ENCODE measurements at places on chromosomes 5 and 9.

DNA sequence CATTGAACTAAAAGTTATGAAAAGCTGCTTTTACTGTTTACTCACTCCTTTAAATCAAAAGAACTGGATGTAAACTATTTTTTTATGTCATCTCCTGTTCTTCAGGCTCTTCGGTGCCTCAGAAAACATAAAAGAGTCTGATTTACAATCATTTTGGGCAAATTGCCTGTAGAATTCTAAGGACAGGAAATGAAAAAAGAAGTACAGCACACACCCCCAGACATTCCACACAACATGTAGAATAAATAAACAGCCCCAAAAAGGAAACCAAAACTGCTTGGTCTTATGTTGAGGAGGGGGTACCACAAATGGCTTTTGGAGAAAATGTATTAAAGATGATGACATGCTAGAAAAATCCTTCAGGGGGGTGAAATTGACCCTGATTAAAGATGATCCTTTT lies 57.2 kb downstream of the ITGA1 start:
- no peak for DNase-seq

DNA sequence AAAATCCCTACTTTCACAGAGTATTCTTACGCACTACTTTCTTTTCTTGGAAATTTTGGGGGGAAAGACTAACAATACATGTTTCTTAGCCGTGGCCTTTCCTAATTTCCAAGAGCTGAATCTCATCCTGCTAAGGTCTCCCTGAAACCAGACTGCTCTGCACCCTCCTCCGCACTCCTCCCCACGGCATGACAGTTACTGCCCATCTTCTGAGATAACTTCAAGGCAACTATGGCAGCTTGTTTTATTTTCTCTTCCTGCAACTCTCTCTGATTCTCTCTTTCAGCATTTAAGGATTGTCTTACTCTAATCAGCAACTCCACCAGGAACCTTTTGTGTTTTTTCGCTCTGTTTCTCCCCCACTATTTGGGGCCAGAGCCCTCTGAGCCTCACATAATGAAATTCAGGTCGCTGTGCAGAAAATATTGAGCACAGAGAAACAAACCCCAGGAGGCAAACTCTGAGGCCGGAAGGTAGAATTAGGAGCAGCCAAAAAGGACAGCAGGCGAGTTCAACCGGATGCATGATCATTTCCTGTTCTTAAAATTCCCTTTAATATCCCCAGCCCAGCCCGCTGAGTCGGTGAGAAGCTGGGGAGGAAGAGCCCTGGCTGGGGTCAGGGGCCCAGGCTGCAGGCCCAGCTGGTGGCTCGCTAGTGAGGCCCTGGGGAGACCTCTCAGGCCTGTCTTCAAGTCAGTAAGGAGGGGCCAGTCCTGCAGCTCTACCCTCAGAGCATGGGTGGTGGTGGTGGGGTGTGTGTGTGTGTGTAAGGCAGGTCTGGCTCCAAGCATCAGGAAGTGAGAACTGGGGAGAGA lies 213.6 kb upstream of the S1PR3 start:
- DNase-seq, result no peak

GRCh38 chr5:97425511-97425910 lies 242.5 kb upstream of the RIOK2 start:
- DNase-seq, result no peak

DNA sequence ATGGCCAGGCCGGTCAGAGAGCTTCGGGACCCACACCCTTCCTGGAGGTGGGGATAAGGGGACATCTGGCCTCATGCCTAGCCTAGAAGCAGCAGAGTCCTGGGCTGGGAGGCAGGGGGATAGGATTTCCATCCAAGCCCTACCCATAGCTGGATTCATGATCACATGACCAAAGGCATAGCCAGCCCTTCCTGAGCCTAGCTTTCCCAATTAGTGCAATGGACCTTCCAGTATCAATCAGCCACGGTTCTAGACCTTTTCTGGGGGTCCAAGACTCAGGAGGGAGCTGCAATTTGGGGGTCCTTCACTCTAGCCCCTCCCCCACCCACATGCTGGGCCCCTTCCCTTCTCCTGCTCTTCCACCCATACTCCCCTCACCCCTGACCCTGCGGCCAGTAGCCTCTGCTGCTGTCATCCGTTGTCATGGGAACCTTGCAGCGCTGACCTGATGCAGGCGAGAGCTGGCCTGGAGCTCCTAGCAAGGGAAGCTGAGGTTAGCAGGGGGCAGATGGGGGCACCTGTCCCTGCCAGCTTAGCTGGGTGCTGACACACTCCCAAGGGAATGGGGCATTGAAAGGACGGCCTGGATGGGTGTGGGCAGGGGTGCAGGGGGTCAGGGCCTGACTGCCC lies 44.6 kb downstream of the CXXC5 start:
- no peak for DNase-seq

GRCh38 chr5:132183723-132184122 lies 43.9 kb downstream of the P4HA2 start:
- DNase-seq, result no peak

GRCh38 chr5:74500110-74500917 lies 140.2 kb downstream of the ENC1 start:
- no peak for DNase-seq

DNA sequence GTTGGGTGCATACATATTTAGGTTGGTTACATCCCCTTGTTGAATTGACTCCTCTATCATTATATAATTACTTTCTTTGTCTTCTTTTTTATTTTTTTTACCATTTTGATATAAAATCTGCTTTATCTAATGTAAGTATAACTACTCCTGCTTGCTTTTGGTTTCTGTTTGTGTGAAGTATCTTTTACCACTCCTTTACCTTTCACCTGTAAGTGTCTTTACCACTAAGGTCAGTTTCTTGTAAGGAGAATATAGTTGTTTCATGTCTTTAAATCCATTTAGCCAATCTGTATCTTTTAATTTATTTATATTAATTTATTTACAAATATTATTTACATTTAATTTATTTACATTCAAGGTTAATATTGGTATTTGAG lies 33.0 kb downstream of the INSL4 start:
- DNase-seq, result no peak

DNA sequence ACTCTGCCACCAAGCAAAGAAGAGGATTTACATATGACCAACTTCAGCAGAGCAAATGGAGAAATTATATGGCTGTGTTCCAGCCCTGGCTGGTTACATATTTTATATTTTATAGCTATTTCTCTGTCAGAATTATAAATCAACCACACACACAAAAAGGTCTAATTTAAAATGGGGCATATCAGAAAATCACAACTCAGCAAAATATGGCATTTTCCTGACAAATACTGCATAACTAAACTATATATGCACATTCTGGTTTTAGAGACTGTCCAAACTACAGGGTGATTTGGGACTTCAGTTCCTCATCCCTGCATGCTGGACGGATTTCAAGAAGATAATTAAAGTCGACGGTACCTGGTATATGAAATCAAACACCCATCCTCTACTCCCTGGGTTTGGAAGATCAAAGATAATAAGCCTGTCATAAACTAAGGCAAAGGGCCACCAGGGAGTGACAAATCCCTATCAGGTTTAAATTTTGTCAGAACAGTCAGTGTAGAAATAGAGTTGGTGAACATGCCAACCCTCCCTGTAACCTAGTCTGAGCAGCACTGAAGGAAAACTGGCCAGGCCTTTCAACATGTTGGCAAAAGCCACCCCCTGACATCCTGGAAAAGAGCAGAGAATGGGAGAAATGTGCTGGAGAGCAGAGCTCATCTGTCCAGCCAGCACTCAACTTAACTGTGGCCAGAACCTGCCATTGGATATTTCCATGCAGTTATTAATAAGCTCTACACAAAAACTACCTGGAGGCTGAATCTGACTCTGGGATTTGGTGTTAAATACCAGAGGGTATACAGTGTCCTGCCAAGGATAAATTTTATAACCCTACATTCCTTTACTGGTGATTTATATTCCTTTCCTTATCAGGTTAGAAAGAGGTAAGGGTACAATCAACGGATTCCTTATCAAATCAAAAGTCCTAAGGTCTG lies 235.7 kb downstream of the ENC1 start:
- DNase-seq, result no peak

DNA sequence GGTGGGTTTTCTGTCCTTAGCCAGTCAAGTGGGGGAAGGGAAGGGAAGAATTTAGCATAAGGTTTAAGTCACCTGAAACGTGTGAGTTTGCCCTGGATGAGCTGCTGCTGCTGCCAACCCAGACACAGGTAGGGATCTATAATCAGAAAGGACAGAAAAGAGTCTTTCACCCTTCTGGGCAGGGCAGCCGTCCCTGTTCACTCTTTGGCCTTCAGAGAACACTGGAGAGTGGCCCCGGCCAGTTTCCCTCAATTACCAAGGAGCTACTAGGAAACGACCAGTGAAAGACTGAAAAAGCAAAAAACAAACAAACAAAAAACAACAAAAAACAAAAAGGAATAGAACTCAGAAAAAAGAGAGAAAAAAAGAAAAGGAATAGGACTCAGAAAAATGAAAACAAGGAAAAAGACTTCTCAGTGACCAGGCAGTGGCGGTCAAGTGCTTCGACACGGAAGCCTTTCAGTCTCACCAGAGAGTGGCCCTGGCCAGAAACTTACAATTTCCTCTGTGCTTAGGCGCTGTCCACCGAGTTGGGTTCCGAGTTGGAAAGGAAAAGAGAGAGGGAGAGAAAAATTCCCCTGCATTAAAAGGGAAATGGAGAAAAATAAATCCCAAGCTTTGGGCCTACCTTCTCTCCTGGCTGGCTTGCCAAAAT lies 2.5 kb upstream of the GM2A start:
- no peak for DNase-seq

DNA sequence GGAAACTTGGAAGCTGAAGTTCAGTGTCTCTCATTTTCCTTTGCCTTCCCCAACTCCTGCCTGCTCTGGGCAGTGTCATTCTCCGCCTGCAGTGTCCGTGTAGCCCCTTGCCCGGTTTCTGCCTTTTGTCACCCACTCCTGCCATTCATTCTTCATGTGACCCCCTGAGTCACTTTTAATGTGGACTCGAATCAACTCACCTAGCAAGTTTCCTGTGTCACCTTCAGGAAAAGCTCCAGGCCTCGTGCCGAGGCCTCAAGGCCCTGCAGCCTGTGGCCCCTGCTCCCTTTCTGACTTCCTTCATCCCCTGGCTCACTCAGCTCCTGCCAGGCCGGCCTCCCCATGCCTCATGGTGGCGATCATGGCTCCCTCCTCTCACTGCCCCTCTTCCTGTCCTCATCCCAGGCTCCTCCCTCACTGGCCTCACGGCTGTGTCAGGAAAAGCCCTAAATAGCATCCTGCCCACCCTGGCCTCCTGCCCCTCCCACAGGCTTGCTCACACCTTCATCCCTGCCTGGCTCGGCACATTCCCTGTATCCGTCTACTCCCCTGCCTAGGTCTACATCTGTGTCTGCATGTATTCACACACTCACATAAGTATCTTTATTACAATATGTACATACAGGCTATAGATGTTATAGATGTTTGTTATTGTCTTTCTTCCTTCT lies 294.9 kb downstream of the MED10 start:
- DNase-seq, result no peak

GRCh38 chr9:71302776-71303175 lies 181.4 kb upstream of the TRPM3 start:
- no peak for DNase-seq

DNA sequence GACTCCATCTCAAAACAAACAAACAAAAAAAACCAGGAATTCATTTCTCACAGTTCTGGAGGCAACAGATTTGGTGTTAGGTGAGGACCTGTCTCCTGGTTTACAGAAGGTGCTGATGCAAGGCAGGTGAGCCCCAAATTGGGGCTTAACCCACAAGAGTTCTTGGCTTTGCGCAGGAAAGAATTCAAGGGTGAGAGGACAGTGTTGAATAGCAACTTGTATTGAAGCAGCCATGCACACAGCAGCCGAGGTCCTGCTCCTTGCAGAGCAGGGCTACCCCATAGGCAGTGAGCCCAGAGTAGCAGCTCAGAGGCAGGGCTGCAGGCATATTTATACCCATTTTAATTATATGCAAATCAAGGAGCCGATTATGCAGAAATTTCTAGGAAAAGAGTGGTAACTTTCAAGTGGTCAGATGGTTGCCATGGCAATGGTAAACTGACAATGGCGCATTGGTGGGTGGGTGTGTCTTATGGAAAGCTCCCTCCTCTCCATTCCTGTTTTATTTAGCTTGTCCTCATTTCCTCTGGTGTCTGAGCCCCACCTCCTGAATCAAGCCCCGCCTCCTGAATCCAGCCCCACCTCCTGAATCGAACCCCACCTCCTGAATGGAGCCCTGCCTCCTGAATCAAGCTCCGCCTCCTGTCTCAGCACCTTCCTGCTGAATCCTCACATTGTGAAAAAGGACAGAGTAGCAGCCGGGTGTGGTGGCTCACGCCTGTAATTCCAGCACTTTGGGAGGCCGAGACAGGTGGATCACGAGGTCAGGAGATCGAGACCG lies 34.5 kb upstream of the COL5A1 start:
- DNase-seq, result no peak

GRCh38 chr9:76772686-76773445 lies 8.6 kb downstream of the PCA3 start:
- no peak for DNase-seq

DNA sequence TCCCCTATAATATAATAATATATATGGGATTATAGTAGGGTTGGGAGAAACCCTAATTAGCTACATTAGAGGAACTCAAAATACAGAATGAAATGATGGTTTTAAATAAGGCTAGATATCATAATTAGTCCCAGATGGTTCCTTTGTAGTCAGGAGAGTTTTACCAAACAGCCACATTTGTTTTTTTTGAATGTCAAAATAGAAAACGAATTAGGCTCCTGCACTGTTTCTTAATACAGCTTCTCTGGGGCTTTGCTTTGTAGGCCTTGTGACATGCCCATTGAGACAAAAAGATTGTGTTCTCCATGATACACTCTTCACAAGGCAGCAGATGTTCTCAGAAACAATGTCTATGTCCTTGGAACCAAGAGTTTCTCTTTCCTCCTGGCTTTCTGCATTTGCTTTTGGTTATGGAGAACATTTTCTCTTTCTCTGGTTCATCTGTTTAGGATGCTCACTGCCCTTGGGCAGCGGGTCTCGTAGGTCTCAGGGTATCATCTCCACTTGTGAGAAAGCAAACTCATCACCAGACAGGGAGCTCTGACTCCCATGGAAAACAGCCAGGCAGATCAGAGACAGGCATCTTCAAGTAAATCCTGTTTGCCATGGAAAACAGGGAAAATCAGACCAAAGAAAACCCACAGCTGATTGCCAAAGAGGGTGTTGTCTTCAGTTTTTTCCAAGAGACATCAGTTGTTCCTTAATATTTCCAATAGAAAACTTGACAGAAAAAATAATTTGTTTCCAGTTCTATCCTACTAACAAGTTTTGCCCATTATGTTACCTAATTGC lies 54.1 kb upstream of the RPS23 start:
- DNase-seq, result no peak

GRCh38 chr5:154260224-154260927 lies 69.8 kb downstream of the GALNT10 start:
- no peak for DNase-seq

Data from stimulated activated CD4-positive, alpha-beta T cell treated with anti-CD3 and anti-CD28 coated beads, TNF-alpha, amount 100 ng/mL, for 1 hour (primary cell).